Neural progenitor cell (in vitro differentiated cells): ENCODE measurements at places on chromosomes 1 and 21.

- no peak for DNase-seq
Measured at GRCh38 chr21:31111093-31111492, 72.8 kb upstream of the KRTAP19-8 start.

GRCh38 chr1:227401562-227402342, 83.5 kb upstream of the CDC42BPA start:
- DNase-seq = no peak

DNA sequence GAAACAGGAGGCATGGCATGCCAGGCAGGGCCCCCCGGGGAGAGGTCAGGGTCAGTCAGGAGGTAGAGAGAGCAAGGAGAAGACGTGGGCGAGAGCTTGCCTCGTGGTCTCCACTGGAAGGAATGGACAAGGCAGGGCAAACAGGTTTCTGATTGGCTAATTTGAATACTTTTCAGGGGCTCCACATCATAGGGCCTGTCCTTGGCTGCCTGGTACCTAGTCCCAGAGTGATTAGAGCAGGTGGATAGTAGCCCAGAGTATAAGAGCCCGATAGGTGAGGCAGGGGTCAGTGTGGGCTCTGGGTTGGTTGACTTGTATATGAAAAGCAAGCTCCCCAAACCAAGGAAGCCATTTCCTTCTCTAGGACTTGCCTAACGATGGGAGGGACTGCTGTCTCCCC, 178.6 kb downstream of the ZP4 start:
- no peak for DNase-seq

DNA sequence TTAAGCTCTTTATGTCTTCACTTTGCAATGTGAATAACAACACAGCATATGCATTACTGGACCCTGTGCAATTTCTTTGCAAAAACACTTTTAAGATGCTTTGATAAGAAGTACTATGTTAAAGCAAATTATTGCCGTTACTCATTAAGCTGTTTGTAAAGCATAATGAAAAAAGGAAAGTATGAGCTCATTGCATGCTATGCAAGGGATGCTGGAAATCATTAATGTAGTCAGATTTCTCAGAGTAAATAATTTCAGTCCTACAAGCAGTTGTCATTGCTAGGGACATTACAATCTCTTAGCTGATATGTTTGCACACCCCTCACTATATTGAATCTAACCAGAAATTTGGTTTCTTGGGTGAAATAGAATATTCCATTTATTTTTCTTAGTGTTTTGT, 982.5 kb upstream of the ADGRL2 start:
- no peak for DNase-seq

DNA sequence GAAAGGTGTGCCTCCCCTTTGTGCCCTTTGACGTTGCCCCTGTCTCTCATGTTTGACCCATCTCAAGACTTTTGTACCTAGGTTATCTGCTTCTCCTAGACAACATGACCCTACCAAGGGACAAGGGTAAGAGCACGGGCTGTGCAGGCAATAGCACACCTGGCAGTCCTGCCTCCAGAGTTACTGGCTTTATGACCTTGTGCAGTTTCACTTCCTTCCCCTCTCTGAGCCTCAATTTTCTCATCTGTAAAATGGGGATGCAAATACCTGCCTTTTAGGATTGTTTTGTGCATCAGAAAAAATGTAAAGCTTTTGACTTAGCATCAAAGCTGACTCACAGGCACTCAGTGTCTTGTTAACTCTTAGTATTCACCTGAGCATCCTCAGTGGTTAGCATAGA, 36.4 kb downstream of the ELK4 start:
- no peak for DNase-seq

GRCh38 chr1:204558467-204558866, 42.3 kb downstream of the MDM4 start:
- DNase-seq = no peak

GRCh38 chr1:223713546-223714420, 1.4 kb downstream of the CAPN2 start:
- DNase-seq = no peak
